Posterior cingulate gyrus (tissue), 11 donors: ENCODE measurements at places on chromosomes 2 and 18.
A peak's percentile ranks its signal among the peaks of the same experiment; 100 is the strongest.

GRCh38 chr2:42569883-42570282 is 1.5 kb downstream of the MTA3 start:
- DNase-seq: no peak

DNA sequence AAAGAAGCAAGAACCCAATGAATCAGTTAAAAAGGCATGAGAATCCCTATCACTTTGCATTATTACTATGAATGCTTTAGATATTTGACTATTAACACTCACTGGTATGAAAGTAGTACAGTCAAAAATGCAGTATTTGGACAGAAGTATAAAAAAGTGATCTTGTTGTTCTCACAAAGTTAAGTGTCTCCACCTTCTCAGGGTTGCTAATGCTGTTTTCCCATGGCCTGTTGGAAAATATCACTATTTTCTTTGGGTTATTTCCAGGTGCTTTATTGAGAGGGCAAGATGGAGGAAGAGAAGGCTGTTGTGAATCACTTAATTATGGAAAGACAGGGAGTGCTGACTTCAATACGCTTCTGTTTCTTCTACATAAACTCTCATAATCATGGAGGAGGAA is 13.6 kb upstream of the CREB1 start:
- no peak for DNase-seq

DNA sequence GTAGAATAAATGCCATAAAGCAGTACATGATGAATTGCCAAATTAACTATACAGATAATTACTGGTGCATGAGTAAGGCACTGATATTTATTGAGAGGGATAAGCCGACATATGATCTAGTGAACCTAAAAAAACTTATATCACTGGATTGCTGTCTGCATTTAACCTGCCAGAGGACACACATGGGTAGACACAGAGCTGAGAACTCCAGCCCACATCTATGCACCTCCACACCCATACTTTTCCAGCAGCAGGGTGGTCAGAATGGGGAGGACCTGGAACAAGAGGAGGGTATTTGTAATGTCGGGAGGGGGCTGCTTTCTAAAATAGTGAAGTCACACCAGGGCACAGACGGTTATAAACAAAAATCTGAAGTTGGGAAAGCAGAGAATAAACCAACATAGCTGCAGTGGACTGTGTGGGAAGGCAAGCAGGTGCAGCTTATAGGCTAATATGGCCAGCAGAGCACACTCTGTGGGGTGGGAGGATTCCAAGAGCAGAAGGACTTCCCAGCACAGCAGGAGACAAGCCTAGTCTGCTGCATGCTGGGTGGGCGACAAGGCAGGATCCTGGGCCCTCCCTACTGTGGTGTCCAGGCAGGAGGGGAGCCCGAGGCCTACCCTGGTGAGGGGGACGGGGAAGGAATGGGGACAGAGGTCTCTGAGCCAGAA is 17.2 kb downstream of the ST3GAL5 start:
- DNase-seq: no peak

DNA sequence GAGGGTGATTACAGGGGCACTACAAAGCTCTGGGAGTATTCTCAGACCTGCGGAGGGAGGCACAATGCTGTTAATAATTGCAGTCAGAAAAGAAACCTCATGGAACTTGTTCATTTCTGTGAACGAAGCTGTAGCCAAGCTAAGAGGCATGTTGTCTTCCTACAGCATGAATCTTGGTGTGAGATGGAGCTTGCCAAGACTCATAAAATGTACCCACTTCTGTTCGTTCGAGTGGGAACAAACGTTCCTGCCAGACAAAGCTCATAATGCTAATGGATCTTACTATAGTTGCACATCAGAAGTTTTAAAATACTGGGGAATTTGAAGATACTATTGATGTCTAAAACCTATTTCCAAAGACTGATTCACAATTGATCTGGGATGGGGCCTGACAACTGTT is 489.1 kb downstream of the ZEB2 start:
- DNase-seq: no peak

- peak; percentile 82 for DNase-seq
These were observed 79.4 kb downstream of the TMEM182 start for GRCh38 chr2:102841107-102841840.

- peak; percentile 68 for DNase-seq
These were observed 15.2 kb upstream of the DNPEP start for GRCh38 chr2:219402665-219403515.

GRCh38 chr2:28707592-28707991 is 44.0 kb upstream of the PPP1CB start:
- peak; percentile 37 for DNase-seq

- DNase-seq: no peak
These were observed 30.6 kb downstream of the ORC4 start for GRCh38 chr2:147989809-147990403.

DNA sequence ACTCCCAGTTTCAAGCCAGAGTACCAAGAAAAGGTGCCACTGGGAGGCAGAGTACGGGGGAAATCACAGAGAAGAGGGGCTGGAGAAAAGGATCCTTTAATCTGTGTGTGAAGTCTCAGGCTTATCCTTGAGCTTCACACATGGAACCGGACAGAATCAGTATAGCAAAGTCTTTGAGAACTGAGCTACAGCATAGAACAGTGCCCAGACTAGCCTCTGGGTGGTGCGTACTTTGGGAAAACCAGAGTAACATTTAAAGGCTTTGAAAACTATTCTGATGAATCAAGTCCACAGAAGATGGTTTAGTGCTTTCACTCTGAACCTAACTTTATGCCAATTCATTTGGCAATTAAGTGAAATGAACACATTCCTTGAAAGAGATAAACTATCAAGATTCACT is 83.1 kb downstream of the BABAM2 start:
- no peak for DNase-seq

DNA sequence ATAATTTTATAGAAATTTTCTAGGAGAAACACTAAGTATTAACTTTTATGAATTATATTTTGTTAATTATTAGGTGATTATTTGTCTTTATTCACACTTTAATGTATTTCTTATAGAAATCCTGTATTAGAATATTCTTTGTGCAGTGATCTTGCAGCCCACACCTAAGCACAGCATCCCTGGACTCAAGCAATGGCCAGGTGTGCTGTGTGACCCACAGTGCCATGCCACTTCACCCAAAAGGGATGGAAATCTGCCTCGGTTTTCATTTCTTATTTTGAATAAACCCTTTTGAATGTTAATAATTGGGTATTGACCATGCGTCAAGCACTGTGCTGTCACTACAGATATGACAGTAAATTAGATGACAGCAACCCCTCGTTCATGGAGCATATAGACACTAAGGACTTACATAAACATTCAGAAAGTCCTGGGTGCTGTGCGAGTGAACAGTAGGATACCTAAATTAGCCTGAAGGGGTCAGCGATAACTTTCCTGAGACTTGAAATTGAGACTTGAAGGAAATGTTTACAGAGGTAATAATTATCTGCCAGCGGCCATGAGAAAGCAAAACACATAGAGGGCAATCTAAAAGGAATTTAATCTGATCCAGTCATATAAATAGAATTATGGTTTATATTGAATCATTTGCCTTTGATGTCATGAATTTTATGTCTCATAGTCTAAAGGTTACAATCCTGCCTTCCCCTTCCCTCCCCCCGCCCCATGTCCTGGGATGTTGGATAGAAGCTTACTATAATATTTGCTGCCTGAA is 52.7 kb upstream of the CALCRL start:
- no peak for DNase-seq

DNA sequence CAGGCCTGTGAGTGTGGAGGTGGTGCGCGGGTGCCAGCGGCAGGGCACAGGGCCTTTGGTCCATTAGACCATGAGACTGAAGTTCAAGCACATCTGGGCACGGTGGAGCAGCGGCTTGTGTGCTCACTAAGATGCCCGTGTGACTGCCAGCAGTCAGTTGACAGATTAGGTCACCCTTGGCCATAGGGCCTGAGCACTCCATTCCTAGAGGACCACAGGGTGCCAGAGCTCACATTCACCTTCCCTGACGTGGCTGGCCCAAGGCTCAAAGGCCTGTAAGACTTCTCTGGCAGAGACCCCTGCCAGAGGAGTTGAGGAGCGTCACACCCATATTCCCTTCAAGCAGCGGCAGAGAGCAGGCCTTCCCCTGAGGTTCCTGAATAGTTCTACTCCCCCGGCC is 650 bp downstream of the LHCGR start:
- DNase-seq: no peak

DNA sequence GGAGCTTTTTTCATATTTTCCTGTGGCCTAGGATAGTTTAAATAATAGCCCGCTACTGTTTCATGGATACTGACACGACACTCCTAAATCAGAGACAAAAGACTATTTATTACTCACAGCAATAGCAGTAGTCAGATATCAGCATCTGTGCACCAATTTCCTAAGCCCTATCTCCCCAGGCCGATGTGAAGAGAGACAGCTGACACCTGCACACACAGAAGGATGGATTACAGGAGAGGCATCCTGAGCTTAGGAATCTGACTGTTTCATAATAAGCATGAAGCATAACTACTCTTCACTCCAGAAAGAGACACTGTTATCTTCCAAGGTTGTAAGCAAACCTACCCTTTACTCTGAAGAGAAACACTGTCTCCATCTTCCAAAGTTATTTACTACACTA is 105.4 kb downstream of the ATL2 start:
- no peak for DNase-seq

DNA sequence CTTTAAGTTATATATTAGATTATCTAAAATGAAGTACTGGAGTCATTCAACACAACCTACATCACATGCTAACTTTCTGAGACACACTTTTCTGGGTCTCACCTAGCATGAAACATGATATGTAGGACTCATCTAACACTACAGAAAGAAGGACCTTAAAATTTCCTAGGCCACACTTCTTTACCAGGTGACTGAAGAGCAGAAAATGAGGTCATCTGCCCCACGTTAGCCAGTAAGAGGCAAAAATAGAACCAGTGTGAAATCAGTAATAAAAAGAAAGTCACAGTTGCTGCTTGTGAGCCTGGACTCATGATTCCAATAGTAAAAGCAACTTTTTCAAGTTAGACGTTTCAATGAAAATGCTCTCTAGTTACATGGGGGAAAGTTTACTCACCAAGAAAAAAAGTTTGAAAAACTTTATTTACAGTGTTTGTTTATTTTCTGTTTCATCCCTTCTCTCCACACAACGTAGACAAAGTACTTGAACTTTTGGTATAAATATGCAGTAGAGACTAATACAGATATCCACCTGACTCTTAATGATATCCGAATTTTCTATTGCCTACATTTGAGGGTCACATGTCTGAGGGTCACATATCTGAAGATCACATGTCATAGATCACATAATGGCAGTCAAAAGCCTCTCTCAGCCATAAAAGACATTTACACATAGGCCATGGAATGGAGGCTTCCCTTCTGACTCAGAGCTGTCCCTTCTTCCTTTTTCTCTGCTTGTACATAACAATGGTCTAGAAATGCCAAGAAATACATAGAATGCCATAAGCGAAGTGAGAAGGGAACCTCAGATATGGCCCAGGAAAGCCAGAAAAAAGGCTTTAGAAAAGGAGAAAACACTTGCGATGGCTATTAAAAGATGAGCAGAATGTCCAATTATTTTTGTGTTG is 362.9 kb downstream of the ZEB2 start:
- no peak for DNase-seq

- no peak for DNase-seq
These were observed 9.7 kb downstream of the TMEM18 start for GRCh38 chr2:667332-667999.

DNA sequence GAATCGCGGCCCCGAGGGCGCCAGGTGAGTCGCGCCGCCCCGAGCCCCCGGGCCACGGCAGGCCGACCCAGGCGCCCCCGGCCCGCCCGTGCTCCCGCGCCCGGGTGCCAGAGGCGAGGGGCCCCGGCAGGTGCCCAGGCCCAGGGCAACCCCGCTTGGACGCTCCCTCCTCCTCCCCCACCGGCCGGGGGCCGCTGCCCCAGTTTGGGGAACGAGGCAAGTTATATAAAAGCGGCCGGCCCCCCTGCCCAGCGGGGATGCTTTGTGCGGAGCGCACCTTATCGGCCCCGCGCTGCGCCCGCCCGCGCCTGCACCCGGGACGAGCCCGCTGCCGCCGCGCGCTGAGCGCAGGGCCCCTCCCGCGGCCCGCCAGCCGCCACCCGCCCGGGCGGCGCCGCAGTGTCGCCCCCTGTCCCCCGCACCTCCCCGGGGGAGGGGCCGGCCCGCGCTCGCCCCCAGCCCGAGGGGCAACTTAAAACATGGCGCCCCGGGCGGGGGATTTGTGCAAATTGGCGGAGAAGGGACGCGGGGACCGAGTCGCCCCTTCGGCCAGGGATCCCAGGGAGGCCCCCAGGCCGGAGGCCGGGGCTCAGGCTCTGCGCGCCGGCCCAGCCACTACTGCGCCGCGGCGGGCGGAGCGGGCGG is 639 bp downstream of the EPB41L3 start:
- DNase-seq: no peak

DNA sequence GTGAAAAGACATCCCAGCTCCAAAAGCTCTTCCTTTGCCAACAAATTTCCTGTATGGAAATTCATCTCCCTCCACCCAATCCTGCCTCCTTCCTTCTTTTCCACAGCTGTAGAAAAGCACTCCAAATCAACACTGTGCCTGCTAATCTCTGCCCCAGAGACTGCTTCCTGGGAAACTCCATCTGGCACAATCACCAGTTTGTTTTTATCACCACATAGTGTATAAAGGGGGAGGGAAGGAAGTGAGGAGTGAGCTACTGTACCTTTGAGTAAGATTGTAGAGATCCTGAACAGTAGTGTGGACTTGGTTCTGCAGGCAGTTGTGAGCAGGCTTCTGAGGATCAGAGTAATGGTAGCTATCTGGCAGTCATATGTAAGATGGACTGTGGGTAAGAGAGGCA is 14.7 kb upstream of the FAM237A start:
- no peak for DNase-seq

DNA sequence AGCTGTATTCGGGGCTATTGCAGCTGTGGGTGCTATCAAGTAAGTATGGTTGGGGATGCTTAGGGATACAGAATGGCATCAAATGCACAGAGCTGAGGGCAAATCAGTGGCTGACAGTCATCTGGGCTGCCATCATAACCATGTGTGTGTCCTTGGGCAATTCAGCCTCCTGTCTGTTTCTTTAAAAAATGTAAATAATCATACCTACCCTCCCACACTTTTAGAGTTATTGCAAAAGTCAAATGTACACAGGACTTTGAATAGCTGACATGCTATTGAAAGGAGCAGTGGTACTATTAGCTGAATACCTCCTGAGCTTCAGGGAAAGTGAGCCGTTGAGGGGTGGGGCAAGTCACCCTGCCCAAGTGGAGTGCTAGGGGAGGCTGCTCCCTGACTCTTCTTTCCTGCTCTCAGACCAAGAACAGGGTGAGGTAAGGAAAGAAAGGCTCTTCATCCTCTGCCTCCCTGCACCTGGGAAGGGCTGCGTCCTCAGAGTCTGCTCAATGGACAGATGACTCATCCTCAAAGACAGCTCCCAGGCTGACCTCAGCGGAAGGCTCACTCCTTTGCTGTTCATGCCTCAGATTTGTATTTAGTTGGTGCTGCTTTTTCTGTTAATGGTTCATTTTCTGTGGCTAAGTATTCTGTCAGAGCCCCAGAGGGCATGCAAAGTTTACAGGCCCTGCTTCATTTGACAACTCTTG is 54.9 kb upstream of the BZW1 start:
- DNase-seq: no peak

DNA sequence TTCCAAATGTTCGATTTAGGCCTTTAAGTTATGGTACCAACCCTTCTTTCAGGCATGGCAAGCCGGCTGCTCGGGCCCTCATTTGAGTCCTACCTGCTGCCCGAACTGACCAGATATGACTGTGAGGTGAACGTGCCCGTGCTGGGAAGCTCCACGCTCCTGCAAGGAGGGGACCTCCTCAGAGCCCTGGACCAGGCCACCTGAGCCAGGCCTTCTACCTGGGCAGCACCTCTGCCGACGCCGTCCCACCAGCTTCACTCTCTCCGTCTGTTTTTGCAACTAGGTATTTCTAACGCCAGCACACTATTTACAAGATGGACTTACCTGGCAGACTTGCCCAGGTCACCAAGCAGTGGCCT is 87.2 kb downstream of the EPAS1 start:
- DNase-seq: no peak
